ENCODE measurements at places on chromosomes 7 and 10. TPM values are rescaled to one million over a fixed set of nuclear protein-coding genes. Genes with fewer than 3 reads are reported as not detected.

GRCh38 chr7:3033136-3033535 lies 10.5 kb downstream of the CARD11 start:
- peak overlapping the region; percentile 83 for H3K27ac ChIP-seq
- H3K36me3 ChIP-seq = peaks cover 62% of the 10 kb centered on the region
- no peaks in the 10 kb centered on the region for H3K27me3 ChIP-seq

- no peak overlapping the region for H3K27ac ChIP-seq
- H3K27me3 ChIP-seq = no peaks in the 10 kb centered on the region
- no peaks in the 10 kb centered on the region for H3K36me3 ChIP-seq
- H3K4me1 ChIP-seq = no peaks in the 10 kb centered on the region
- H3K4me3 ChIP-seq = no peak overlapping the region
- DNase-seq = no peak
Measured at GRCh38 chr7:111872450-111873325, 310.4 kb upstream of the IMMP2L start.

- H3K27me3 ChIP-seq = no peaks in the 10 kb centered on the region
- DNase-seq = no peak
- H3K4me1 ChIP-seq = peaks cover 89% of the 10 kb centered on the region
- H3K4me3 ChIP-seq = peak overlapping the region; percentile 72
- H3K27ac ChIP-seq = peak overlapping the region; percentile 88
- H3K36me3 ChIP-seq = peaks cover 36% of the 10 kb centered on the region
Measured at GRCh38 chr10:26781797-26782196, 79.0 kb downstream of the ABI1 start.

GRCh38 chr10:36716291-36716690 lies 409.1 kb upstream of the ANKRD30A start:
- no peak for DNase-seq
- no peaks in the 10 kb centered on the region for H3K36me3 ChIP-seq
- H3K4me1 ChIP-seq = no peaks in the 10 kb centered on the region
- no peak overlapping the region for H3K4me3 ChIP-seq

GRCh38 chr10:117609095-117609795 lies 66.7 kb downstream of the EMX2 start:
- peaks cover 3% of the 10 kb centered on the region for H3K27me3 ChIP-seq
- DNase-seq = no peak
- H3K4me1 ChIP-seq = no peaks in the 10 kb centered on the region

DNA sequence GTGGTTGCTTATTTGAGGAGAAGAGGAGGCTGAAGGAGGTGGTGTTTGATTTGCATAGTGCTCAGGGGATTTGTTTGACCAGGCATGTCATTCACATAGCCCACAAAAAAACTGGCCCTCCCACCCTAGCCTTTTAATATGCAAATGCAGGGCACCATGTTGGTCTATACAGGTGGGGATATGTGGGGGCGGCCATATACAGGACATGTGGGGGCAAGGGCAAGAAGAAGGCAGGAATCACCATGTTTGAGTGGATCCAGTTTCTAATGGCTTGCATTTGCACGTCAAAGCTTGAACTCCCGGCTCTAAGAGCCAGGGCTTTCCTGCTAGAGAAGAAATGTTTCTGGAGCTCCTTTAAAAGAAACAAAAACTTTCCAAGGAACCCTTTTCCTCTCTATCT lies 541.0 kb downstream of the ZWINT start:
- H3K36me3 ChIP-seq = no peaks in the 10 kb centered on the region
- no peak for DNase-seq
- no peak overlapping the region for H3K4me3 ChIP-seq
- H3K27ac ChIP-seq = no peak overlapping the region

DNA sequence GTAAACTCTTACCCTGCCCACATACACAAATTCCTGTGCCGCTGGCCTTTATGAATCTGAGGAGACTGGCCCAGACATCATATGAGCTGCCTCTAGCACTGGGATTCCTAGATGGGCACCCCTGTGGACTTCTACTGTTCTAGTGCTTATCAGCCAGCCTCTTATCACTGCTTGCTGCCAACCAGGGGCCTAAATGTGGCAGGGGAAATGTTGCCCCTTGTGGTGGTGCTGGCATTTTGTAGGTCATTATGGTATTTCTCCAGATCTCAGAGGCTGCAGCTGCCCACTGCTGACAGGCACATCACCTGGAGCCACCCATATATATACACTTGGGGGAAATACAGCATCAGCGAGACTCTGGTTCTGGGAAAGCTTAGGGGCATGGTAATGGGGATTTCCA lies 5.4 kb downstream of the SFR1 start:
- no peak overlapping the region for H3K4me3 ChIP-seq
- DNase-seq = no peak
- no peaks in the 10 kb centered on the region for H3K27me3 ChIP-seq
- H3K36me3 ChIP-seq = peaks cover 19% of the 10 kb centered on the region
- no peak overlapping the region for H3K27ac ChIP-seq
- H3K4me1 ChIP-seq = peaks cover 10% of the 10 kb centered on the region

The CYP3A7 gene
- not detected for total RNA-seq

The C10orf67 gene
- total RNA-seq = not detected

The TCAF2 gene
- total RNA-seq = 17.4 TPM

The PLXDC2 gene
- 0.16 TPM for total RNA-seq

The CCAR1 gene
- total RNA-seq = 88.2 TPM

The TWIST1 gene
- total RNA-seq = not detected

The PRSS2 gene
- total RNA-seq = not detected

Data from activated B cell treated with CpG ODN at 0.5 μM for 24 hours (primary cell).